ENCODE measurements at places on chromosomes 4 and X.

GRCh38 chr4:147924604-147925412 is 192.9 kb downstream of the ARHGAP10 start:
- peak; percentile 31 for DNase-seq

DNA sequence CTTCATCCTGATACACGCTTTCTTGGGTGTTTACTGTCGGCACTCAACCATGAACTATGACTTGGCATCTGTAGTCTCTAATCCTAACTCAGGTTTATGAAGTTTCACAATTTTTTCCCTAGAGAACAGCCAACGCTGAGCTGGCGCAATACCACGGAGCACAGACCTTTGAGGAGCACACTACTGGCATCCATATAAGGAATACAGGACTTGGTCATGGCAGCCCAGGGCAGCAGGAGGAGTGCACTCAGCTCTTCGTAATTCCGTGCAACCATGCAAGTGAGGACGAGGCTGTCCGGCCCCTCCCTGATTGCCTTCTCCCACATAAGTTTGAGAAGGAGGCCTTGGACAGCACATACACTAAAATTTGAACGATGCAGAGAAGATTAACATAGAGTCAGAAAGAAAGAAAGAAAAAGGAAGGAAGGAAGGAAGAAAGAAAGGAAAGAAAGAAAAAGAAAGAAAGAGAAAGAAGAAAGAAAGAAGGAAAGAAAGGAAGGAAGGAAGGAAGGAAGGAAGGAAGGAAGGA is 41.0 kb upstream of the PDLIM5 start:
- DNase-seq, result peak; percentile 65

DNA sequence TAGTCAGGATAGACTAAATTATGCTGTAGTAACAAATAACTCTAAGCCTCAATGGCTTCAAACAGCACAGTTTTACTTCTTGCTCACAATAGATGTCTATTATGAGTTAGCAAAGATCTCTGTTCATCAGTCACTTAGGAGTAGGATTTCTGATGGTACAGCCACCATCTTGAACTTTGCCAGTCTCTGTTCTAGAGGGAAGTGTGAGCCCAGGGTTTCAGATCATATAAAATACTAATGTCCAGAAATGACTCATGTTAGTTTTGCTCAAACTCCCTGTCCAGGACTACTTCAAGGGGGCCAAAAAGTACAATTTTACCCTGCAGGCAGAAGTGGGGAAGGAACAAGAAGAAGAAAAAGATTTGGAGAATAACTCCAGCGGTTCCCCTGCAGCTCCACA is 77.1 kb upstream of the LSM6 start:
- no peak for DNase-seq

GRCh38 chr4:4254666-4255065 is 6.6 kb upstream of the TMEM128 start:
- DNase-seq, result no peak

- DNase-seq, result no peak
Observed at GRCh38 chr4:171676555-171677215, 136.5 kb upstream of the GALNTL6 start.

GRCh38 chr4:10671366-10671765 is 13.2 kb downstream of the CLNK start:
- DNase-seq, result no peak

DNA sequence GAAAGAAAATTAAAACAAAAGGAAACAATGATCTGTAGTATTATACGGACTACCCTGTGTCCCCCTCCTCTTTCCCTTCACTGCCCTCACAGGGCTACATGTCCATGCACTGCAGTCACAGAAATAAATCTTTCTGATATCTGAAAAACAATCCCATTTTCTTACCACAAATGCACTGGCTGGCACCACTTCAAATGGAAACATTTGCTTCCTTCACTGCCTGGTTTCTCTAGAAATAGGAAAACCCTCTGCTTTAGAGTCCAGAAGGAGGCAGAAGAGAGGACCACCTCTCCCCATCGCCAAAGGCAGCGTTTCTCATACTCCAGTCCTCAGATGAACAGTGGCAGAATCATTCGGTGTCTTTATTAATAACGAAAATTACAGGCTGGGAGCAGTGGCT is 98.2 kb downstream of the GRIA3 start:
- DNase-seq, result no peak

GRCh38 chr4:129822701-129823100 is 726.7 kb downstream of the C4orf33 start:
- no peak for DNase-seq

GRCh38 chr4:154292589-154292988 is 199.0 kb downstream of the DCHS2 start:
- no peak for DNase-seq

DNA sequence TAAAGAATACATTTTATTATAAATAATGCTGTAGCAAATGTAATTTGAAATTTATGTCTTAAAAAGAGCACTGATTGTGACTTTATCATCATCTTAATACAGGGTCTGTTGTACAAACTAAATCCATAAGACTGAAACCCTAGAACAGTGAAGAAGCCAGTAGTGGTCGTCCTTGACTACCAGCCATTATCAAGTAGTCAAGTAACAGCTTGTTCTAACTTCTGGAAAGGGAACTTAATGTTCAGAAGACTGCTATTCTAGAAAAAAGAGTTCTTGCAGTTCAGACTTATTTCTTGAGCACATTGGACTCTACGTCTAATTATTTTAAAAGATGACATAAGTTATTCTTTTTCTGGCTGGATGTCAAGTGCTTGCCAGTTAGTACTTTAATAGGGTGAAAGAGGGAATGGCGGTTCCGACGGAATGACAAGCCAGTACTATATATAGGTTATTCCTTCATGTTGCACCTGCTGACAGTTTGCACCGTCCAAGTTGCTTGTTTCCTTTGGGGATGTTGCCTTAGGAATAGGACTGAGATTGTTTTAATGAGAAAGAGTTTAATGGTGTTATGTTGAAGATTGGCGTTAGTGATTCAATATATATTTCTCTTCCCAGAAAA is 109.9 kb downstream of the RAPGEF2 start:
- no peak for DNase-seq

DNA sequence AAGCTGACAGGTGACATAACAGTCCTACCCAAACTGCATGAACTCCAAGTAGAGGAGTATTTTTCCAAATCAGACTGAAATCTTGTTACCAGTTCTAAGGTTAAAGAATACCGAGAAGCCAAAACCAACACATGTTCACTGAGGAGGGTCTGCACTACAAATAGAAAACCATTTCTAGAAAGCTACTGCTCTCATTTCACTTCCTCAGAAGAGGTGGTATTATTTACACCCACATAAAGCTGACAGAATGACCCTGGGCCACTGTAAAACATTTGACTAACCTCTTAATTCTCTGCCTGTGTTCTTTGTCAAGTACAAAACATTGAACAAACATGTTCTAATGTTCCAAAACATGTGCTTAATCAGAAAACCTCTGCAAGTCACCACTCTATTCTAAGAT is 95.8 kb downstream of the IQCM start:
- no peak for DNase-seq

GRCh38 chr4:175823015-175823742 is 11.1 kb upstream of the GPM6A start:
- no peak for DNase-seq

DNA sequence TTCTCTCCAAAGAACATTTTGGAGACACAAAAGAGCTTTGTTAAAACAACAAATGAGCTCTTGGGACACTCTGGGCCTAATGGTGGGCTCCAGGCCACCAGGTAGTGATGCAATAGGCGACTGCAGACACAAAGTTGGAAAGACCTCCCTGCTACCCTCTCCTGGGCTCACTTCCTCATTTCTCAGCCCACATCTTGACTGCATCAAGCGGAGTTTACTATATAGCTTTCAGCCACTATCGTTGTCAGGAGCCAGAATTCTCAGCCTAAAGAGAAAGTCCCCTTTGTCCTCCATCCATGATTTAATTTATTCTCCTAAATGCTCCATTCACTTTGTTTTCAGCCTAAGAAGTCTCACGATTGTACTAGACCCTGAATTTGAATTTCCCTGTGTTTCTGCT is 114.9 kb downstream of the EFHC2 start:
- no peak for DNase-seq

GRCh38 chr4:73152893-73153292 is 83.4 kb upstream of the COX18 start:
- DNase-seq, result no peak

- DNase-seq, result no peak
Observed at GRCh38 chr4:4268776-4269175, 20.8 kb upstream of the TMEM128 start.

- DNase-seq, result no peak
Observed at GRCh38 chr4:139167774-139168444, 9.1 kb downstream of the ELF2 start.

- DNase-seq, result no peak
Observed at GRCh38 chr4:175745329-175745728, 66.7 kb downstream of the GPM6A start.

DNA sequence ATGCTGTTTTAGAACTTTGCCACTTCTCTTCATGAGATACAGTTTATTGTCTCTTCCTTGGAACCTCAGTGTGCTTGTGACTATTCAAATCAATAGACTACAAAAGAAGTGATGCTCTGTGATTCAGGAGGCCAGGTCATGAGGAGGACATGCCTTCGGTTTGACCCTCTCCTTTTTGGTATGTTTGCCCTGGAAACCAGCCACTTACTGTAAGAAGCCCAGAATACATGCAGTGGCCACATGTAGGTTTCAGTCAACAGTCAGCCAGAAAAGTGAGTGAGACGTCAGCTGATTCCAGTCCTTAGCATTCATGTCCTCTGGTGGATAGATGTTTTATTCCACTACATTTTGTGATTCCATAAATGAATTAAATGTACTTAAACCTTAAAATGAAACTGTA is 328.7 kb downstream of the PCDH18 start:
- no peak for DNase-seq

DNA sequence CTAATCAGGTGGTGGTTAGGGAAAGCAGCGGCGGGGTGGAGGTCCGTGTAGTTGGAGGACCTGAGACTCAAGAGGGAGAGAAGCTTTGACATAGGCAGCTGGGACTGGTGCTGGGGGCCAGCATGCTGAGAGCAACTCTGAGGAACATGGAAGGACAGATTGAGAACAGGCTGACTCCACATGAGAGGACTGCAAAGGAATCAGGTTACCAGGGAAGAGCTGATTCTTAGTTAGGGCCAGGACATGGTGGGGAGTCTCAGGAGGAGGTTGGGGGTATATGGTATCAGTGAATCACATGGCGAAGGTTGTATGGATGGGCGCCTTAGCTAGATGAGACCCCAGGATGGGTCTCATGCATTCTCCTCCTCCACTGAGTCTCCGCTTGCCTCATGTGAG is 264.0 kb upstream of the BOD1L1 start:
- no peak for DNase-seq

DNA sequence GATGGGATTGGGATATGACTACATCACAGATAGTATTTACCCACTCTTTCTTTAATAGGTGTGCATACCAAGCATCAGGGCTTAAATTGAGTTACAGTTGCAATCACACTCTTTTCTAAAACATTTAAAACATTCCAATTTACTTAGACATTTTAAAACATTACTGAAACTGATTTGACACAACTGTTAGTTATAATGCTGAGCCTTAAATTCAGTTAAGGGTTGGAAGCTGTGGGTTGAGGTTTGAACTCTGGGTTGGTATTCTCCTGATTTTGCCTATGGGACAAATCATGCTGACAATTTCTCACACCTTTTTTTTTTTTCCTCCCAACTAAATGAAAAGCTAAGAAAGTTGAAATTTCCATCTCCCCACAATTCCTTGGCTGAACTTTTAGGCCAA is 16.3 kb downstream of the SLIT2 start:
- DNase-seq, result no peak

DNA sequence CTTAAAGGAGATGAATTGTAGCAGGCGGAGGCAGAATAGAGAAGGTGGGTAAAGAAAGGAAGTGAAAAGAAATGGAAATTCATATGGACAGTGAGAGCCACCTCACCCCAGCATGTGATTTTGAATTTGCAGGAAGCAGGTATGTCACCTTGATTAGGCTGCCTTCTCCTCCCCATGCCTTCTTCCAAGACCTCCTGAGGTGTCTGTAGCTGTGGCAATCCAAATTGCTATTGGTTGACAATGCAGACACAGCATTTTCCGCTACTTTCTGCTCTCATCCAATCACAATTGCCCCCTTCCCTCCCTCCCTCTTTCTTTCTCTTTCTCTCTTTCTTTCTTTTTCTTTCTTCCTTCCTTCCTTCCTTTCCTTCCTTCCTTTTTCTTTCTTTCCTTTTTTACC is 38.5 kb downstream of the RAB33B start:
- no peak for DNase-seq

DNA sequence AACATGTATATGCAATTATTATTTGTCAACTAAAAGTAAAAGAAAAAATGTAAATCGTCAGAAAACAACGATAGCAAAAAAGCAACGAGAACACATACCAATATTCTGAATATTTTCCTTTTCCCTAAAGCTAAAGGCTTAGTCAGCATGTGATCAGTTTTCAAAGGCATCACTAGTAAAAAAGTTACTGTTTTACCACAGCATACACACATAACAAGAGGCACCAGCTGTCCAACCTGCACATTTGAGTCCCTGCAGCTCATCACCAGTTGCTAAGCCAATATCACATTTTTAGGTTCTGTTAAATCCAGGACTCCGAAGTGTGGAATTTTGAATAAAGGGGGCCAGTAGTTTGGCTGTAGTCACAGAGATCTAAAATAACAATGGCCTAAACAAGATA is 203.8 kb downstream of the ADGRA3 start:
- no peak for DNase-seq

- DNase-seq, result no peak
Observed at GRCh38 chr4:151955721-151956380, 195.0 kb upstream of the GATB start.

GRCh38 chrX:31057691-31058090 is 14.2 kb downstream of the FTHL17 start:
- DNase-seq, result no peak

DNA sequence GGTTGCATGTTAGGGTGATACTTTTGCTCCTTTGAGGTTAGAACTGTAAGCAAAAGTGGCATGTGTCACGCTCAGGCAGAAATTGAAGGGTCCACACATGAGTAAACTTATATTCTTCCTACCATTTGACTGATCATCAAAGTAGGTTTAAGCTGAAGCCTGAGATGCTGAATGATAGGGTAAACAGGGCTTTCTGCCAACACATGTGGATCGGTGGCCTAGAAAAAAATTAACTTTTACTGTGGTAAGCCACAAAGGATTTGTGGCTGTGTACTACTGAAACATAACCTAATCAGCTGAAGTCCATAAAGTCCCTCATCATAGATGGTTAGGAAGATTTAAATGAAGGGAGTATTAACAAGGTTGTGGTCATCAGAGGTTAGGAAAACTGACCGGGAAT is 1070.1 kb downstream of the STPG2 start:
- DNase-seq, result no peak

GRCh38 chr4:177692907-177693306 is 250.7 kb upstream of the AGA start:
- DNase-seq, result no peak

GRCh38 chr4:39961311-39961877 is 16.3 kb downstream of the PDS5A start:
- no peak for DNase-seq

Measured in adrenal gland (tissue), 19 donors.